ENCODE measurements at places on chromosomes 1 and 21.

- DNase-seq = no peak
These were observed 17.6 kb upstream of the DHCR24 start for GRCh38 chr1:54904476-54905048.

- DNase-seq = no peak
These were observed 1.5 kb upstream of the CRABP2 start for GRCh38 chr1:156706657-156707416.

DNA sequence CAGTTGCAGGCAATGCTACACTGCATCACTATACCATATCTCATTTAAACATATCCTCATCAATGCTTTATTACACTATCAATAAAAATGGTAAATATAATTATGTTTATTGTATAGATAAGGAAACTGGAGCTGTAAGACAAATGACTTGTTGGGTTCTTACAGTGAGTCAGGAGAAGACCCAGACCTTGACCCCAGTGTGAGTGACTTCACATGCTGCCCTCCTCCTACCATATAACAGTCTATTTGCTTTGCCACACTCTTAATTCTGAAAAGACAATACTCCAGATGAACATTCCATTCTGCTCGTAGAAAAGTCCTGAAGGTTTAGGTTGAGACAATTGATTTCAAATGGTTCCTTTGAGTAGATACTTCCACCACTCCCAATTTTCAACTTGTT, 550.5 kb downstream of the PLPP3 start:
- no peak for DNase-seq

DNA sequence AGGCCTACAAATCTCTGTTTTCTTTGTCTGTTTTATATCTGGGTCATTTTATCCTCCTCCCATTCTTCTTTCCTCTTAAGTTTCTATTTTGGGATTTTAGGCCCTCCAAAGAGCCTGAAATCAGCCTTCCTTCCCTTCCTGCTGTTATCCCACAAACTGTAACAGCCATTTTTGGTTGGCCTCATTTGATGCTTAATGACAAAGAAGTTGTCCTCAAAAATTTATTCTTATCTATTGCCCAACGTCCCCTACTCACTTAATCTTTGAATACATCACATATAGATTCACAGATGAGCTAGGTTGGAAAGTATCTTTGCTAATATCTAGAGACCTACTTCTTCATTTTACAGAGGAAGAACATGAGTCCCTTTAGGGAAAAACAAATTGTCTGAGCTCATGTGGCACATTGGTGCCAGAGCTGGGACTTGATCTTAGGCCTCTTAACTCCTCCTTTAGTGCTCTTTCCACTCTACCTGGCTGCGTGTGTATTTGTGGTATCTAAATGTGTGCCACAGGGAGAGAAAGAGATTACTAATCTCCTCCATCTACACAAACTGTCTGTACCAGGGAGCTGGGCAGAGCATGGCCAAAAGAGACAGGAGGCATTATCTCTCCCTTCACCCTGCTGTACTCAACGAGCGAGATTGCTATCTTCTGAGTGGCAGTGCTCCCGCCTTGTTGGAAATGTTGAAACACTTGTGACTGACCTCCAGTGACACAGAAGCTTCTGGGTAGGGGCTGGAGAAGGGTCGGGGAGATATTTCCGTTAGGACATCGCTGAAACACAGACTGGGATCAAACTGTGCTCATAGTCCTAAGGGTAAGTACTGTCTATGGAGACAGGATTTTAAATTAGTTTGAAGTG, 30.1 kb downstream of the RHEX start:
- DNase-seq = no peak

GRCh38 chr1:182795563-182796228, 6.1 kb downstream of the NPL start:
- no peak for DNase-seq

- no peak for DNase-seq
These were observed 3.7 kb downstream of the CCDC24 start for GRCh38 chr1:43994794-43995790.

- no peak for DNase-seq
These were observed 71.6 kb downstream of the CDC14A start for GRCh38 chr1:100423832-100424337.

DNA sequence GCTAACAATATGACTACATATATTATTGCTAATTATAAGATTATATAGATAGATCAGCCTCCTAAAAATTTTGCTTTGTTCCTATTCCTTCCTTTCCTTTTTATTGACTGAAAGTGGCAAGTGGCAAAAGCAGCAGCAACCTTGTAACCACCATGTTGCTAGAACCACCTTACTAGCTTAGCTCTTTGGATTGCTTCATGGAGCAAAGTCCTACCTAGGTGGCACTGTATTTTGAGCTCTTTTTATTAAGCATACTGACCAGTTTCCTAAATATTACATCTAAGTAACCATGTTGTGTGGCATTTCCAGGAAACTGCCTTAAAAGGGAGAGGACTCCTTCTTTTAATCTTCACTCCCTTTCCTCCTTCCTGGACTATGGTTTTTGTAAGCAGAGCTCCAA, 90.8 kb downstream of the UCHL5 start:
- DNase-seq = no peak

GRCh38 chr21:29217818-29218291, 80.9 kb upstream of the BACH1 start:
- no peak for DNase-seq

DNA sequence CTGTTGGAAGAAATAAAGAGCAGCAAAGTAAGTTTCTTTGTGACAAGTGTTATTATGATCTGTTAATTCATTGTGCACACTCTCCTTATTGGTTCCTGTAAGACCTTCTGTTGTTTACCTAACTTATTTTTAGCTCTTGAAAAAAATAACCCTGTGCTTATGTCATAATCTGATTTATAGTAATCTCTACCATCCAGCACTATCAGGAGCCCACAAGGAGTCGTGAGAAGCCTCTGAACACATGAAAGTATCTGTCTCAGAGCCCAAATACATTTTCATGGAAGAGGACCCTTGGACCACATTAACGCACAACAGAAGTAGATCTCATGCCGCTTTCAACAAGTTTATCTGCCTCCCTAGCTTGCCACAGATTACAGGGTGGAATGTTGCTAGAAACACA, 45.8 kb downstream of the CENPF start:
- no peak for DNase-seq

DNA sequence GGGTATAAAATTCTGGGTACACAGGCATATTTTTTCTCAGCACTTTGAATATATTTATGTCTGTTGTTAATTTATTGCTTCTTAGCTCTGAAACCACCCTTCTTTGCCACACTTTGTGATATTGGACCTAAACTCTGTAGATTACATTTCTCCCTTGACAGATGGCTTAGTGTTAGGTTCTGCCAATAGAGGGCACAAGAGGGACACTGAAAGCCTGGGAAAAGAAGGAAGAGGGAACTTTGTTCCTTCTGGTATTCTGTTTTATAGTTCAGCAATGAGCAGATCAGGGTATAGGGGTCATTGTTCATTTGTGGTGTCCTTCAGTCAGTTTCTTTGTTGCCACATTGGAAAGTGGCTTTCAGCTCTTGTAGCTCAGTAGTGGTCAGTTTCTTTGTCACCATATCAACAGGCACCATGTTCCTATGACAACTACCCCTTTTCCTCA, 423.5 kb upstream of the PROX1 start:
- no peak for DNase-seq

GRCh38 chr1:115433483-115433882, 95.4 kb upstream of the NGF start:
- DNase-seq = no peak

DNA sequence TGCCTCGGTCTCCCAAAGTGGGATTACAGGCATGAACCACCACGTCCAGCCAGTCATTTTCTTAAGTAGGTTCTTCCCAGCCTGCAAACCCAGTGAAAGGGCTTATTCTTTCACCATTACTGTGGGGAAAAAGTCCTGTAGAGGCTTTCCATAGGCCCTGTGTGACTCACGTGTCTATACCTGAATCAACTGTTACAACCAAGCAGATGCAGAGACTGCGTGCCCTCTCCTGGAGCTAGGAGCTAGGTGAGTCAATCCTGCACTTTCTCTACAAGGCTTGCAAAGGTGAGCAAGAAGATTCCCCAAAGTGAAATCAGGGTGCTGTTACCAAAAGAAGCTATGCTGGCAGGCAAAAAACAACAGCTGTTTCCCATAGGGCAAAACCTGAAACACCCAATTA, 13.8 kb upstream of the MPZL1 start:
- no peak for DNase-seq

GRCh38 chr1:66368261-66368660, 165.7 kb upstream of the SGIP1 start:
- DNase-seq = no peak

DNA sequence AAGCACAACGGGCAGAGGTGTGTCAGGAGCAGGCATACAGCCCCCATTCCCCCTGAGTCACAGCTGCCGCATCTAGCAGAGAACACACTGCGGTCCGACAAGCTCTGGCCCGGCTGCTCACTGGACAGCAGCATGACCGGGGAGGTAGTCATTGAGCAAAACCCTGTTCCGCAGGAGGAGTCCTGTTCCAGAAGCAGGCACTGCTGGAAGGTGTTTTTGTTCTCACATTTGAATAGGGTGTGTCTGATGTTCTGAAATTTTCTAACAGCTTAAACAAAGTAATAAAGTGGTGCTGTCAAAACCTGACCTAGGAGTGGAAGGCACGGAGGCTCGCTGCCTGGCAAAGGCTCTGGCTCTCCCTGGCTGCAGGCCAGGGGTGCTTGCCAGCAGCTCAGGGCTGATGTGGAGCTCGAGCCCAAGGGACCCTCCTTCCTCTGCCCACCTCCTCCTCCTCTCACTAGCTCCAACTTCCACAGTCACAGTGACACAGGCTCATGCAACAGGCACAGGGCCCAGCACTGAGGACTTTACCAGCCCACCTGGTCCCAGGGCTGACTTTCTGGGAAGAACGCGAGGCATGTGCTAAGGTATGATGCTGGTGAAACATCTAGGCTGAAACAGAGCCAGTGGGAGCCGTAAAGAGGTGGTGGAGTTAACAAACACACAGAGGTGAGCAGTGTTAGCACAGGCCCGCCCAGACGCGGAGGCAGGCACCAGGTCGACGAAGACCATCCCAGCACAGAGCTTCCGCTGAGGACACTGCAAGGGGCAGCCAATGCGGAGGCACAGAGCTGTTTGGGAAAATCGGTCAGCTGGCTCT, 118.6 kb upstream of the IFFO2 start:
- DNase-seq = no peak

DNA sequence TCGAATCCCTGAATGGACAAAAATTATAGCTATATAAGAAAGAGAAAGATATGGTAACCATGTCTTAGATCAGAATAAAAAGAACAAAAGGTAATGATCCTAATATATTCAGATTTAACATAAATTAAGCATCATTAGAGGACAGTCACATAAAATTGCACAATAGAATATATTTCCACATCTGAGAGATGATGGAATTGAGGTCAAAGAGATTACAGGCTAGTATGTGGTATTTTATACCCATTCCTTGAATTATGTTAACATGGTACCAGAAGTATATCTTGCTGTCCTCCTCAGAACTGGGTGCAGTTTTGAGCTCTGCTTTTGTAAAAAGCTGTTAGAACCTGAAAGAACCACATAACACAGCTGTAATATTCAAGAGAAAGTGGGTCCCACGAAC, 245.6 kb upstream of the HOOK1 start:
- no peak for DNase-seq

DNA sequence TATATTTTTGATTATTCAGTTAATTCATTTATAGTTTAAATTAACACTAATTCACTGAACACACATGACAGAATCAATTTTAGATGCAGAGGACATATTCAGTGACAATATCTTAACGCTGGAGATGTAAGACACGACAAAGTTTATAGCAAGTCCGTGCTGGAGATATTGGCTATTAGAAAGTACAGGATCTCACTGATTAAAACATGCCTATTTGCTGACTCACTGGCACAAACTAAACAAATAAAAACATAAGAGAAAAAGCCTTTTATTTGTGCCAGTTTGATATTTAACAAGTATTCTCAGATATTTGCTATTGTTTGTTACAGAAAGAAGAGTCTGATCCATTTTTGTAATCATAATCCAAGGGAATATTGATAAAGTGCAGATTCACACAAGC, 1122.9 kb upstream of the B3GALT2 start:
- DNase-seq = no peak

DNA sequence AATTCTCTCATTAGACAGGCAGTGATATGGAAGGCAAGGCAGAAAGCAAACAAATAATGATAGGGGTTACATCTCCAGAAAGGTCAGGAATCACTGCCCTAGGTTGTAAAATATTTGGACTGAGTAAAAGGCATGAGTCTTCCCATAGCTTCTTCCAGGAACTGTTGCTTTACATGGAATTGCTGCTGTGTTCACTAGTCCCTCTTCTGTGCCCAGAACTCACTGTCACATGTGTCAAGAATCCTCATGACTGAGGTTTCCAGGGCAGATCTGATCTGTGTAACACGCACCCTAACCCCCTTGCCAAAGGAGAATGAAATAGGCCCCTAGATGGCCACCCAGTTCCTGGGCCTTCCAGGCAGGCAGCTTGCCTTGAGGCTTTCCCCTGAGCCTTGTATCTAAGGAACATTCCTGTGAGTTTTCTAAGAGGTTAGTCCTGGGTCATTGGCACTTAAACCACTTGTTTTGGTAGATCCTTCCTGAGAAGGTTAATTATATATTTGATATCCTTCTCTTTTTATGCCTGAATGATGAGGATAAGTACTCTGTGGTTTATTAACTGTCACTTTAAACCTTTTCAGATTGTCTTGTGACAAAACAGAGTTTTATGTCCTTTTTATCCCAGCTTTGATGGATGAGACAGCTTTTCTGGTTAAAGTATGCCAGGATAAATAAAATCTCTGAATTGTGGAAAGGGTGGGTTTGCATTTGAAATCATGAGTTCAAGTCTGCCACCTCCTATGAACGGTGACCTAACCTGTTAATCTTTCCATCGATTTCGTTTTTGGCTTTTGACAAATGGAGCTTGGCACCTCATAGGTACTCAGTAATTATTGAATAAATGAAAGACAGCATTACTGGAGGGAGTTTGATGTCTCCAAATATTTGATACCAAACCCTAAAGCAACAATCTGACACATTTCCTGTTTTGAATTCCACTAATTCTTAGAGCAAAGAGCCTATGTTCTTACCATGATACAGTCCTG, 163.3 kb downstream of the DHRS3 start:
- DNase-seq = no peak

DNA sequence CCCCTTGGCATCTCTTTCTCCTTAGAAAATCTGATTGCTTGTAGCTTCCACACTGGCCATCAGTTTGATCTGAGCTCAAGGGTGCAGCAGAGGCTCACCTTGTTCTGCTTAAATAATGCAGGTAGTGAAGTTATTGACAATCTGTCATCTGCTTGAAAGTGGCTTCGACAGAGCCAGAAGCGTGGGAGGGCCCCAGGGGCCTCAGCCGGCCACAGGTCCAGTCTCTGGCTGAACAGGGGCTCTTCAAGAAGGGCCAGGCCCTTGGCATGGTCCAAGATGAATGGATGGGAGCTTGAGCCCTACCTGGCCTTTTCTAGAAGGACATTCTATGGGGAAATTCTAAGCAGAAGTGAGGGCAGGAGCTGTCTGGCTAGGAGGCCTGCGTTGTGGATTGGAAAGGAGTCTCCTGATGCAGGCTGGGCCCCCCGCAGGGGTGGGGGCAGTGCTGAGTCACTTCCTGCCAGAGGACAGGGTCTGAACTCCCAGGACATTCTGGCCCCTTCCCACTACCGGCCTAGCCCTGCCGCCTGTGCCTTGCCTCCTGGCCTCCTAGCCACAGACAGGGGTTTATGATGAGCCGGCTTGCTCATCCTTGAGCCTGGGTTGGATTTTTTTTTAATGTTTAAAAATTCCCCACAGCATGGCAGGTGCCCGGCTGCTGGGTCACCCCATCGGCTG, 162.3 kb upstream of the VAMP3 start:
- no peak for DNase-seq

All from activated CD4-positive, alpha-beta T cell treated with anti-CD3 and anti-CD28 coated beads, Interleukin-2, amount 50 U/mL, for 24 hours (primary cell).